ENCODE measurements at places on chromosomes 3 and 15.

DNA sequence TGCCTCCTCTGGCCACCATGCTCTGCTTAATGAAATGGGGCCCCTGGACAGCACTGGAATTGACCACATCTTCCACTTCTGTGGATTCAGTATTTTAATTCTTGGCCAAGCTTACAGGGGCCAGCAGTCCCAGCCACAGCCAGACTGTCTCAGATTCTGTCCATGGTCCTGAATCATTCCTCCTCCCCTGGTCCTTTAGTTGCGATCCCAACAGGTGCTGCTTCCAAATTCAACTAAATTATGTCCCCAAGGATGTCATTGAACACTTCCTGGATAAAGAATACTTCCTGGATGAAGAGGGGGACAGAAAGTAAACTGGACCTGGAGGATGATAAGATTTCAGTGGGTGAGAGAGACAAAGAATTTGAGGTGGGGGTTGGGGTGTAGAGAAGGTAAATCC lies 111.1 kb upstream of the FOXB1 start:
- no peak overlapping the region for H3K4me3 ChIP-seq
- H3K27me3 ChIP-seq: peaks cover 58% of the 10 kb centered on the region
- no peak for DNase-seq
- no peaks in the 10 kb centered on the region for H3K4me1 ChIP-seq
- no peaks in the 10 kb centered on the region for H3K36me3 ChIP-seq

DNA sequence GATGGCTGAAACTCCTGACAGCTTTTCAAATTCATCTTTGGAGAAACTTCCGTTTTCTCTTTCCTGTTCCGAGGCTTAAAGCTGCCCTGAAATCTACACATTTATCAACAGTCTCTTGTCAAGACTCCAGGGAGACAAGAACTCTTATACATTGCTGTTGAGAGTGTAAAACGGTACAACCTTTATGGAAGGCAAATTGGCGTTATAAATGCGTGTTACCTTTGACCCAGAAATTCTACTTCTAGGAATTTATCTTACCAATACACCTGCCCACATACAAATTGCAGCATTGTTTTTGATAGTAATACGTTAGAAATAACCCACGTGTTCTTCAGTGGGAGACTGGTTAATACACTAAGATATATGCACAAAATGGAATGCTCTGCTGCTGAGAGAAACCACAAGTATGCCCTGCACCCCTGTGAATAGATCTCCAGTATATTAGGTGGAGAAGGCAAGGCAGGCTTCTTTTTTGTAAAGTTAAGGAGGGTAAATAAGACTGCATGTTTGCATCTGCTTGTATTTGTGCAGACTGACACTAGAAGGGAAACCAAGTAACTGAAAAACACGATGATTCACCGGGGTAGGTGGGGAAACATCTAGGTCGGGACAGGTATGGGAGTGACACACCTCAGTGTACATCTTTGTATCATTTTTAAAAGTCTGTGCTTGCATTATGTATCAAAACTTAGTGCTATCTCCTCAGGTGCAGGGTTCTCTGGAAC lies 97.5 kb downstream of the IGF1R start:
- H3K27me3 ChIP-seq: no peaks in the 10 kb centered on the region
- H3K36me3 ChIP-seq: no peaks in the 10 kb centered on the region
- peaks cover 38% of the 10 kb centered on the region for H3K4me1 ChIP-seq
- no peak for DNase-seq
- peak overlapping the region; percentile 65 for H3K27ac ChIP-seq
- H3K4me3 ChIP-seq: no peak overlapping the region

GRCh38 chr3:15919971-15920370 lies 122.2 kb upstream of the ANKRD28 start:
- no peak overlapping the region for H3K27ac ChIP-seq
- no peaks in the 10 kb centered on the region for H3K36me3 ChIP-seq
- H3K4me3 ChIP-seq: no peak overlapping the region
- DNase-seq: no peak
- H3K4me1 ChIP-seq: no peaks in the 10 kb centered on the region
- H3K27me3 ChIP-seq: peaks cover 2% of the 10 kb centered on the region

DNA sequence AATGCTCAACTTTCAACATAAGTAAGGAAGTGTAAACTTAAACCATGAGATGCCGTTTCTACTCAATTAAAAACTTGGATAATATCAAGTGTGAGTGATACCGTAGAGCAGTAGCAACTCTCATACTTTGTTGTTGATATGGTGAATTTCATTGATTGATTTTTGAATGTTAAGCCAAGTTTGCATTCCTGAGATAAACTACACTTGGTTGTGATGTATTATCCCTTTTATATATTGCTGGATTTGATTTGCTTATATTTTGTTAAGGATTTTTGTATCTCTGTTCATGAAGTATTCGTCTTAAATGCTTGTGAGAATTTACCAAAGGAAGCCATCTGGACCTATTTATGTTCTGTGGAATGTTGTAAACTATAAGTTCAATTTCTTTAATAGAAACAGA lies 21.7 kb downstream of the SLMAP start:
- H3K27ac ChIP-seq: peak overlapping the region; percentile 92
- no peak for DNase-seq
- H3K4me3 ChIP-seq: no peak overlapping the region
- H3K27me3 ChIP-seq: no peaks in the 10 kb centered on the region
- H3K36me3 ChIP-seq: no peaks in the 10 kb centered on the region

DNA sequence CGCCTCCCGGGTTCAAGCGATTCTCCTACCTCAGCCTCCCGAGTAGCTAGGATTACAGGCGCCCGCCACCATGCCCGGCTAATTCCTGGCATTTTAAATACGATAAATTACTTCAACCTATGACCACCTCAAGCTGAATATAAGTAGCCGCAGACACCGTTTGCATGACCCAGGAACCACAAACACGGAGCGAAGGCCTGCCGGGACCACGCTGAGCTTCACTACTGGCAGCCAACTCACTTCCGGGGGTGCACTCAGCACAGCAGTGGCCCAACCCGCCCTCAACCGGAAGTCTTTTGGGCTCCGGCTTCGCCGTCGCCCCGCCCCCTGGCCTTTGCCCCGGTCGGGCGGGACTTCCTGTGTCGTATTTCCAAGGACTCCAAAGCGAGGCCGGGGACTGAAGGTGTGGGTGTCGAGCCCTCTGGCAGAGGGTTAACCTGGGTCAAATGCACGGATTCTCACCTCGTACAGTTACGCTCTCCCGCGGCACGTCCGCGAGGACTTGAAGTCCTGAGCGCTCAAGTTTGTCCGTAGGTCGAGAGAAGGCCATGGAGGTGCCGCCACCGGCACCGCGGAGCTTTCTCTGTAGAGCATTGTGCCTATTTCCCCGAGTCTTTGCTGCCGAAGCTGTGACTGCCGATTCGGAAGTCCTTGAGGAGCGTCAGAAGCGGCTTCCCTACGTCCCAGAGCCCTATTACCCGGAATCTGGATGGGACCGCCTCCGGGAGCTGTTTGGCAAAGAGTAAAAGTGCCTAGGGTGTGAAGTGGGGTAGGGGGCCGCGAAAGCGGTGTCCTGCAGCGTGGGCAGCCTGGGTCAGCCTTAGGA lies at the start of gene TIMMDC1:
TSS of gene TIMMDC1 (plus strand) at position 362 of the 826 bp plus-strand sequence. CDS start at position 549, 187 bp downstream.
- peak within 1 kb of the TSS; percentile 99 for H3K27ac ChIP-seq
- no peaks in the 10 kb centered on the region for H3K36me3 ChIP-seq
- H3K4me3 ChIP-seq: peak within 1 kb of the TSS; percentile 99
- no peaks in the 10 kb centered on the region for H3K27me3 ChIP-seq
- DNase-seq: peak; percentile 83

DNA sequence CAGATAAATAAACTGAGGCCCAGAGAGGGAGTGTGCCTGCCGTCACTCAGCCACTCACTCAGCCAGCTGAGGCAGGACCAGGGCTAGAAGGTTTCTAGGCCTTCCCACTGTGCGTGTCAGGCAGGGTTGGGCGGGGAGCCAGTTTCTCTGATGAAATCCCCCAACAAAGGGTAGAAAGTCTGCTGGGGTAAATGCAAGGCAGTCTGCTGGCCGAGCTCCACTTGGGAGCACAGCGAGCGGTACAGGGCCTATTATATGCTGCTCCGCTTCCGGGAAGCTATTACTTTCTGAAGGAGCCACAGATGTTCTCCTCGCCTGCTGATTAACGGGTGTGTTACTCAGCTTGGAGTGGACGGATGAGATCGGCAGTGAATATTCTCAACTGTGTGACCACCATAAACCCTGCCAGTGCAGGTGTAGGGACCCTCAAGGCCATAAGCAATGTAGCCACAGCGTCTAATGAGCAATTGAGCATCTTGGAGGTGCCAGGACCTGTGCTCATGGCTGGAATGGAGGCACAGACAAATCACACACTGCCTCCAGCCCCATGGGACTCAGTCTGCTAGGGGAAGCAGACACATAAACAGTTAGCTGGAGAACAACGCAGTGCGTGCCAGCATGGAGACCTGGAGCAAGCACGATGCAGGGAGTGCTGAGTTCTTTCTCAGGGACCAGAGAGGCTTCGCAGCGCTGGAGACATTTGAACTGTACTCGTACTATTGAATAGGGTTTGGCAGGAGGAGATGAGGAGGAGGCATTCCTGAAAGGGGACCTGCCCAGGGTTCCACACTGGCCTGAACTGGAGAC lies 42.1 kb downstream of the CORO2B start:
- H3K36me3 ChIP-seq: no peaks in the 10 kb centered on the region
- no peak for DNase-seq
- no peak overlapping the region for H3K4me3 ChIP-seq
- peak overlapping the region; percentile 34 for H3K27ac ChIP-seq

GRCh38 chr3:54710954-54711353 lies 216.9 kb downstream of the LRTM1 start:
- no peak for DNase-seq
- no peaks in the 10 kb centered on the region for H3K36me3 ChIP-seq
- no peak overlapping the region for H3K27ac ChIP-seq
- no peak overlapping the region for H3K4me3 ChIP-seq
- no peaks in the 10 kb centered on the region for H3K27me3 ChIP-seq

- H3K27me3 ChIP-seq: peaks cover 23% of the 10 kb centered on the region
- no peaks in the 10 kb centered on the region for H3K36me3 ChIP-seq
- no peak overlapping the region for H3K4me3 ChIP-seq
- peaks cover 14% of the 10 kb centered on the region for H3K4me1 ChIP-seq
Observed at GRCh38 chr3:169633789-169634188, 29.7 kb downstream of the MECOM start.

- H3K27ac ChIP-seq: no peak overlapping the region
- no peak for DNase-seq
- H3K4me1 ChIP-seq: peaks cover 25% of the 10 kb centered on the region
- H3K4me3 ChIP-seq: no peak overlapping the region
- no peaks in the 10 kb centered on the region for H3K36me3 ChIP-seq
Observed at GRCh38 chr3:144244662-144245061, 273.0 kb downstream of the DIPK2A start.

GRCh38 chr3:46107682-46108081 lies 80.4 kb upstream of the XCR1 start:
- no peak overlapping the region for H3K27ac ChIP-seq
- peaks cover 18% of the 10 kb centered on the region for H3K4me1 ChIP-seq
- H3K4me3 ChIP-seq: no peak overlapping the region
- no peak for DNase-seq
- H3K36me3 ChIP-seq: no peaks in the 10 kb centered on the region

DNA sequence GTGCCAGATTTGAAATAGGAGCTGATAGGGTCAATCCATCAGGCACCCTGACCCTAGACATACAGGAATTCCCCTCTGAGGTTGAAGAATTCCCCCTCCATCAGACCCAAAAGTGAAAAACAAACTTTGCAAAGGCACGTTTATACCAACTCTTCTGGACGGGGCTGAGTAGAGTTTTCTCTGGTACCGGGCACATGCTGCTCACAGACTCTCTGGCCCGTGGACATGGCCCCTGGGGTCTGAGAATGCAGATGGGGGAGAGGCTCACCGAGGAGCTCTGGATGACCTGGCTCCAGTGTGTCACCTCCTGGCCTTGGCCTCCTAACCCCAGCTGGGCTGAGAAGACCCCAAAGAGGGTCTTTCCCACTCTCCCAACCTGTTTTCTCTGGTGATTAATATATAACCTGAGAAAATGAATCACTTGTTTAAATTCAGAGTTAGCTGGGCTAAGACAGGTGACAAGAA lies 11.2 kb upstream of the LIPC start:
- no peak overlapping the region for H3K4me3 ChIP-seq
- no peaks in the 10 kb centered on the region for H3K27me3 ChIP-seq
- no peak for DNase-seq
- no peaks in the 10 kb centered on the region for H3K36me3 ChIP-seq

DNA sequence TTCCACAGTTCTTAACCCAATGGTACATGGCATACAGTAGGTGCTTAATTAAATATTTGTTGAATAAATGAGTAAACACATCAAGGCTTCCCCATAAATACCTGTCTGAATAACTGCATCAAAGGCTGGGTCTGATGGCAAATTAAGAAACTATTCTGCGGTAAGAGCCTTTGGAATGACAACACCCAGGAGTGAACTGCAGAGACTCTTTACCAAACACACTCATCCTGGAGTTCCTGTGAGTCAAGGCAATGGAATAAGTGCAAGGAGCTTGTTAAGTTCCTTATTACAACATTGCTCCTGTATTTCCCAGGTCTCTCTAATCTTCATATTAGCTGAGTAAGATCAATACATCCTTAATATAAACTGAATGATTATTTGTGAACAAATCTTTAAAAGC lies 119.9 kb upstream of the STT3B start:
- H3K27me3 ChIP-seq: no peaks in the 10 kb centered on the region
- H3K4me1 ChIP-seq: peaks cover 17% of the 10 kb centered on the region
- H3K36me3 ChIP-seq: no peaks in the 10 kb centered on the region

DNA sequence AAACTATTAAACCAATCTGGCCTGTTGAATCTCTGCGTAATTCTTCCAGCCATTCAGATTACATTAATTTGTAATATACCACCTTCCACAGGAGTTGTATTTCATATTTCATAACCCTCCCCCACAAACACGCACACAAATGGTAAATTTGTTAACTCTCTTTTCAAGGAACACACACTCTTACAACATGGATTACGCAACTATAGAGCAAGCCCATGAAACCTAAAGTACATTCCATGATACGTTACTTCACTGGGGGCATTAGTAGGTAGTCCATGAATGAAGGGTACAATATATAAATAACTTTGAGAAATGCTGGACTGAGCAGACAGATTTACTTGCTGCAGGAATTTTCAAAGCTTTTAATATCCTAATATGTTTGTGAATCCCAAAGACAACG lies 65.0 kb downstream of the TRIM69 start:
- H3K27ac ChIP-seq: no peak overlapping the region
- H3K4me3 ChIP-seq: no peak overlapping the region
- H3K27me3 ChIP-seq: peaks cover 37% of the 10 kb centered on the region
- H3K36me3 ChIP-seq: no peaks in the 10 kb centered on the region

DNA sequence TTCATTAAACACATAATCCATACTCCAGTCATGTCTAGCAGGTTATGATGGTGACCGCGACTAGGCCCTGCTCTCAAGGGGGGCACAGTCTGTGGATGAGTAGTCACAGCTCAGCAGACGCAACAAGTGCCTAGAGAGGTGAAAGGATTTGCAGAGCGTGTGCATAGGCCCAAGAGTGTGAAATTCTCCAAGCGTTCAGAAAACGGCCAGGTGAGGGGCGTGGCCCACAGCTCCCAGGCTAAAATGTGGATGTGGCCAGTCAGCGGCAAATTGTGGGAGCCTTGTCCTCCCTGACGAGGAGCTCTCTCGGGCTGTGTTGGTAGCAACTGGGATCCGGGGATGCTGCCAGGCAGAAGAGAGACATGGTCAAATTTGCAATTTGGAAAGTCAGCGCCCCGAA lies 46.4 kb upstream of the TSEN2 start:
- DNase-seq: no peak
- no peaks in the 10 kb centered on the region for H3K27me3 ChIP-seq
- peaks cover 6% of the 10 kb centered on the region for H3K36me3 ChIP-seq
- no peak overlapping the region for H3K4me3 ChIP-seq

GRCh38 chr3:94234177-94234788 lies 171.4 kb downstream of the NSUN3 start:
- peaks cover 6% of the 10 kb centered on the region for H3K36me3 ChIP-seq
- DNase-seq: no peak
- H3K27ac ChIP-seq: no peak overlapping the region
- no peaks in the 10 kb centered on the region for H3K27me3 ChIP-seq
